ENCODE measurements at places on chromosomes 2 and 18.

DNA sequence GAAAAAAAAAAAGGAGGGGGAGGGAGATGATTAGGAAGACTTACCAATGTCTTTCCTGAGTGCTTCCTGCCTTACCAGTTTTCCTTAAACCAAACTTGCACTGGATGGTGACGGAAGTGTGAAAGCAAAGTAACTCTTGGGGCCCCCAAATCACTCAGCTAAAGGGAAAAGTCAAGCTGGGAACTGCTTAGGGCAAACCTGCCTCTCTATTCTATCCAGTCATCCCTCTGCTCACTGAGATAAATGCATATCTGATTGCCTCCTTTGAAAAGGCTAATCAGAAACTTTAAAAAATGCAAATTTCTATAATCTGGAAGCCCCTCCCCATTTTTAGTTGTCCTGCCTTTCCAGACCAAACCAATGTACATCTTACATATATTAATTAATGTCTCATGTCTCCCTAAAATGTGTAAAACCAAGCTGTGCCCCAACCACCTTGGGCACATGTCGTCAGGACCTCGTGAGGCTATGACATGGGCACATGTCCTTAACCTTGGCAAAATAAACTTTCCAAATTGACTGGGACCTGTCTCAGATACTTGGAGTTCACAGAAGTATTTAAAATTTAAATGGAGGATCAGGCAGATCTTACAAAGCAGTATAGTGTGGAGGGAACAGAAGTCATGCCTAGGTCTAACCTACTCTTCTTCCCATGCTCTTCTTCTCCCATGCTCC is 7.2 kb upstream of the CYBRD1 start:
- no peak for DNase-seq

- no peak for DNase-seq
Observed at GRCh38 chr2:120461092-120461491, 115.2 kb downstream of the INHBB start.

DNA sequence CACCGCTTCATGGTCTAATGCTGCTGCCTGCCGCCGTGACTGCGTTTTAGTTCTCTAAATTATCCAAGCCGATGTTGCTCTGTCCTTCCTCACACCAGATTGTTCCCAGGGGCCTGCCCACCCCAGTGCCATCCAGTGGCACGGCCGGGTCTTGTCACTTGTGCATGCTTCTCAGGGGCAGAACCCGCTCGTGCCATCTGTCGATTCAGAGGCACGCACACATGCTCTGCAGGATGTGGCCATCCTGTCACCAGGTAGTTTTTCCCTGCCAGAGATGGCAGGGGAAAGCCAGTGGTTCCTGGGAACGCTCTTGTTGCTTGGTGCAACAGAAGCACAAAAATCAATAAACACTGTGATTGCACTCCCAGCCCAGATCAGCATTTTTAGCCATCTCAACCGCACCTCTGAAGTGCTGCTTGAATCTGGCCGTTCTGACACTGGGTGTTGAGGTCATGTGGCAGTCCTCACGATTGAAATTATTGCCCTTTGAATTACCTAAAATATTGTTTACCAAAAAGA is 119.6 kb upstream of the BOD1L2 start:
- no peak for DNase-seq

DNA sequence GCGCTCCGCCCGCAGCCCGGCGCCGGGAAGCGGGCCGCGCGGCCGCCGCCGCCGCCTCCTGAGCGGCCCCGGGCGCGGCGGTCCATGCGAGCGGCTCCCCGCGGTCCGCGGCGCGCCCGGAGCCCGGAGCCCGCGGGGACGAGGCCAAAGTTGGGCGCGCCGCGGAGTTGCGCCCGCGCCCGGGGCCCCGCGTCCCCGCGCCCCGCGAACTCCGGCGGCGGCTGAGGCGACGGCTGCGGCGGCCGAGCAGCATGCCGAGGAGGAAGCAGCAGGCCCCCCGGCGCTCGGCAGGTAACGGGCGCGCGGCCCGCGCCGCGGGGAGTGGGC is 992 bp downstream of the TSHZ1 start:
- DNase-seq, result no peak

GRCh38 chr18:59266886-59267502 is 6.3 kb downstream of the RAX start:
- DNase-seq, result no peak

DNA sequence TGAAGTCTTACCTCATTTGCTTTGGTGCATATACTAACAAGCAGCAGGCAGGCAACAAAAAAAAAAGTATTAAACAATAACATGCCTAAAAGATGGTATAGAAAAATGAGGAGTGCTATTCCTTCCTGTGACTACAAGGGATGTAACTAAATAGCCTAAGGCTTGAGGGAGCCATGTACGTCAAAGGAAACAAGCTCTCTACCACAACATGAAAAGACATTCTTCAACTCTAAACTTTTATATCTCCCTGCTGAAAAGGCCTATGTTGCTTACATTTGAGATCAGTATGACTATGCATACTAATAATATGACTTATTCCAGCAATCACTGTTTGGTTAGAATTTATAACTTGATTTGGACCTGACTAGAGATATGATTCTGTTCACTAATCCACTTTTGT is 347.9 kb downstream of the ADCYAP1 start:
- no peak for DNase-seq

GRCh38 chr2:33617401-33617800 is 18.3 kb upstream of the FAM98A start:
- DNase-seq, result no peak

GRCh38 chr2:130849896-130850787 is 13.4 kb downstream of the ARHGEF4 start:
- DNase-seq, result no peak

GRCh38 chr18:50734886-50735285 is 84.9 kb downstream of the MRO start:
- no peak for DNase-seq

DNA sequence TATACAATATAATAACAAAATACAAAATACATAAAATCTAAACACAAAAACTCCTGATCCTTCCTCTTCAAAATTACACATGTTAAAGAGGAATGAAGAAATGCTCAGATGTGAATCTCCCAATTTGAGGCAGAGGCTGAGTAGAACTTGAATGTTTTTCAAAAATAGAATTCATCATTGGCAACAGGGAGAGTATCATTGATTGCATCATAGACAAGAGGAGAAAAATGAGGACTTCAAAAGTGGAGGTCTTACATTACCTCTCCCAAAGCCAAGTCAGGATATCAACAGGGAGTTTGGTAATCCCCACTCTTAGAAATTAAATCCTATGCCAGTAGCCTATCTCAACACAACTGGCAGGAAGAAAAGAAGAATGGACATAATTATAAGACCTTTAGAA is 2023.9 kb upstream of the CELF4 start:
- DNase-seq, result no peak

All from stimulated activated CD8-positive, alpha-beta memory T cell treated with anti-CD3 and anti-CD28 coated beads, Interleukin-4, amount 100 ng/mL, for 1 hour (primary cell).